Epithelial cell of umbilical artery (primary cell): ENCODE measurements at places on chromosomes 3 and 15. TPM values are rescaled to one million over a fixed set of nuclear protein-coding genes. Genes with fewer than 3 reads are reported as not detected.

RCCD1 gene
- 8.8 and 12.5 TPM in 2 replicates for total RNA-seq

CFAP100 gene
- not detected in 2 replicates for total RNA-seq

GNAT1 gene
- total RNA-seq, result not detected in 2 replicates

GOLGA8H gene
- total RNA-seq, result 0.97 and 2.3 TPM in 2 replicates

NMD3 gene
- total RNA-seq, result 120 and 139 TPM in 2 replicates

ZBBX gene
- under 0.01 TPM in 1 of 2 replicates, not detected in the other for total RNA-seq

ZNF501 gene
- total RNA-seq, result 3.2 and 5.8 TPM in 2 replicates

KLF15 gene
- 0.65 and 1.1 TPM in 2 replicates for total RNA-seq

MINAR1 gene
- 0.30 and 0.97 TPM in 2 replicates for total RNA-seq

DLEC1 gene
- not detected in 2 replicates for total RNA-seq

CAND2 gene
- total RNA-seq, result 5.2 and 5.5 TPM in 2 replicates

KIF7 gene
- total RNA-seq, result 8.1 and 9.9 TPM in 2 replicates

POLR2M gene
- total RNA-seq, result 50.8 and 99.7 TPM in 2 replicates

GALNT15 gene
- 1.3 and 8.7 TPM in 2 replicates for total RNA-seq

MST1R gene
- total RNA-seq, result 0.30 and 0.97 TPM in 2 replicates

TMEM158 gene
- 2.6 and 15.8 TPM in 2 replicates for total RNA-seq

GOLGA6B gene
- not detected in 2 replicates for total RNA-seq

SLC28A1 gene
- not detected in 2 replicates for total RNA-seq

GOLGA8J gene
- total RNA-seq, result under 0.01 TPM in 1 of 2 replicates, not detected in the other

RARRES1 gene
- total RNA-seq, result 1.1 and 27.3 TPM in 2 replicates

WDR93 gene
- not detected in 2 replicates for total RNA-seq

LMCD1 gene
- 16.1 and 20.1 TPM in 2 replicates for total RNA-seq

CLSTN2 gene
- total RNA-seq, result not detected in 2 replicates

SEMA5B gene
- not detected in 2 replicates for total RNA-seq

PLIN1 gene
- under 0.01 and 0.15 TPM in 2 replicates for total RNA-seq

SLC12A8 gene
- 0.46 and 0.65 TPM in 2 replicates for total RNA-seq

MSL2 gene
- total RNA-seq, result 10.4 and 12.9 TPM in 2 replicates

ZNF445 gene
- 5.2 and 9.4 TPM in 2 replicates for total RNA-seq

SERINC4 gene
- not detected in 2 replicates for total RNA-seq

CCR3 gene
- total RNA-seq, result not detected in 2 replicates

MYH15 gene
- 0.30 and 0.32 TPM in 2 replicates for total RNA-seq

SLC9C1 gene
- not detected in 2 replicates for total RNA-seq

GNB4 gene
- 93.9 and 95.4 TPM in 2 replicates for total RNA-seq

PYGO1 gene
- total RNA-seq, result 1.6 and 2.6 TPM in 2 replicates

CCDC39 gene
- total RNA-seq, result not detected in 2 replicates

PIERCE2 gene
- total RNA-seq, result 0.61 and 1.6 TPM in 2 replicates

CNTN4 gene
- under 0.01 TPM in 1 of 2 replicates, not detected in the other for total RNA-seq

GOLGA8T gene
- under 0.01 and 0.15 TPM in 2 replicates for total RNA-seq

ACTC1 gene
- not detected in 2 replicates for total RNA-seq

HDDC3 gene
- total RNA-seq, result 17.5 and 22.9 TPM in 2 replicates

CPNE9 gene
- total RNA-seq, result not detected in 2 replicates

C3orf80 gene
- under 0.01 TPM in 1 of 2 replicates, not detected in the other for total RNA-seq

EHD4 gene
- 127 and 135 TPM in 2 replicates for total RNA-seq

MME gene
- 2.6 and 11.7 TPM in 2 replicates for total RNA-seq

NR2E3 gene
- total RNA-seq, result 0.15 and 0.32 TPM in 2 replicates

SEMA6D gene
- total RNA-seq, result 1.5 and 1.6 TPM in 2 replicates

CYP1A2 gene
- total RNA-seq, result not detected in 2 replicates

VPS18 gene
- 44.5 and 46.0 TPM in 2 replicates for total RNA-seq

MUSTN1 gene
- total RNA-seq, result not detected in 2 replicates

UROC1 gene
- total RNA-seq, result not detected in 2 replicates

LIPC gene
- not detected in 2 replicates for total RNA-seq

SGO1 gene
- 7.5 and 9.3 TPM in 2 replicates for total RNA-seq

GRAMD2A gene
- 0.30 and 0.32 TPM in 2 replicates for total RNA-seq

LRRK1 gene
- total RNA-seq, result 5.2 and 9.0 TPM in 2 replicates

DAZL gene
- not detected in 2 replicates for total RNA-seq

CCDC54 gene
- not detected in 2 replicates for total RNA-seq
